ENCODE measurements at places on chromosomes 16 and 17.

DNA sequence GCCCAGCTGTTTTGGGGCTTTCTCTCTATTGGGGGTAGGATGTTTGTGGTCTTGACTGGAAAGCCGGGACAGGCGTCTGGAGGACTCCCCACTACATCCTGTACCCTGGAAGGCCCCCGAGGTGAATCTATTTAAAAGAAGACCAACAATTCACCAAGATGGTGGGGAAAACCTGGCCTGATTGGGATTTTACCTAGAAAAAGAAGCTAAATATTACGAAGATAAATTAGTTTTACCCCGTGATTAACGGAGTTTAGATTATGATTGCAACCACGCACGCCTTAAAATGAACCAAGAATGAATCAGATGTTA lies 779 bp upstream of the CCDC102A start:
- DNase-seq, result peak; percentile 65

- no peak for DNase-seq
Measured at GRCh38 chr16:48811478-48811877, 201.5 kb upstream of the N4BP1 start.

DNA sequence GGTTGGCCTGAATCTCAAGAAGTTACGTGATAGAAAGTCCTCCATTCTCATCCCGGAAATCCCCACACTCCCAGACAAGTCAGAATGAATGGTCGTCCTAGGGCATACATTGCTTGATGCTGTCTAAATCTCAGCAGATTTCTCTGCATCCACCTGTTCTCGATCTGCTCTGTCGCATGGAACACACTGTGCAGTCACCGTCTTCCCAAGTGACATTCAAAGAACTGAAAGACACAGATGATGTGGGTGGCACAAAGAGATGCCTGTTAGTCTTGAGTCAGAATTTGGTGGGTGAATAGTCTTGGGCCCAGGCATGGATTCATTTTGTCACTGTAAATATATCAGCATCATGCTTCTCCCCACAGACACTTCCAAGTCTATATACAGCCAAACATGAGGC lies 518 bp upstream of the KRTAP9-3 start:
- DNase-seq, result no peak

DNA sequence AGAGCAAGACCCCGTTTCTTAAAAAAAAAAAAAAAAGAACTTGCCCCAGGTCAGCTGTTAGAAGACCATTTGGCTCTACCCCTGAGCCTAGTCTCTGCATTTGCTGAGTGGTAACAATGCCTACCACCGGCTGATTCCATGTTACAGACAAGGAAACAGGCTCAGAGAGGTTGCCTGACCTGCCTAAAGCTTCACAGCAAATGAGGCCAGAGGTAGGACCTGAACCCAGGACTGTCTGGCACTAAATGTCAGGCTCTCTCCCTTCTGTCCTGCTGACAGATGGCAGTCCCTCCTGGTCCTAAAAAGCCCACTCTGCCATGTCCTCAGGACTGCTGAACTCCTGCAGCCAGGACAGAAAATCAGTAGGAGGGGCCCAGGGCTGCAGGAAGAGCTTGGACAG lies 5.8 kb downstream of the STX1B start:
- DNase-seq, result no peak

DNA sequence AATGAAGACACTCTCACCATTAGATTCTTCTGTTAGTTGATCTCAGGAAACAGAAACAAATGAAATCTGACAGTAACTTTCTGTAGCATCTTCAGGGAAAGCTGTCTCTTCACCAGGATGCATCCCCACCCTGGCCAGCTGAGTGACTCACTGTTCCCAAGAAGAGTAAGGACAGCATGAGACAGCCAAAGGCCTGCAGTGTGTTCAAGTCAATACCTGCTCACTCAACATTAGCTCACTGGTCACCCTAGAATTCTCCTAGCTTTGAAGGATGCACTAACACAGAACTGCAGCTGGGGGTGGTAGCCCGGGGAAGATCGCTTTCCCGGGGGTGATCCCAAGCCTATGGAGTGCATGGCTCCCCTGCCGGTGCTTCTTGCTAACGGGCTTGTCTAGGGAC lies 28.2 kb upstream of the CLEC18B start:
- DNase-seq, result peak; percentile 79

GRCh38 chr16:19842426-19843157 lies 42.1 kb downstream of the GPRC5B start:
- DNase-seq, result no peak

DNA sequence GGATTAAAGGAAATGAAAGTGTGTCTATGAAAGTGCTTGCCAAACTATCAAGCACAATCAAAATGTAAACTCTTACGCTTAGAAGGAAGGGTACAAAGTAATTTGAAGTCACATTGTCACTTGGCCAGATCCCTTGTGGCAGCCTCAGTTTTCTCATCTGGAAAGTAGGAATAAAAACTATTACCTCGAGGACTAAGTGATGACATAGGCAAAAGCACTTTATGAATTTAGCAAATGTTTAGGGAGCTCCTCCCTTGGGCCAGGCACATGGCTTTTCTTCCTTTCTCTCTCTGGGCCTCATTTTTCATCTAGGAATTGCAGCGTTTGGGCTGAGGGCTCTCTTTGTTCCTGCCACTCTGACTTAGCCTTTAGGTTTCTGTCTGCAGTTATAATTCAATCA lies 28.5 kb downstream of the DYNLL2 start:
- DNase-seq, result no peak

GRCh38 chr16:79426663-79427062 lies 173.9 kb downstream of the MAF start:
- DNase-seq, result no peak

GRCh38 chr16:47278306-47278970 lies 134.7 kb upstream of the NETO2 start:
- DNase-seq, result no peak

DNA sequence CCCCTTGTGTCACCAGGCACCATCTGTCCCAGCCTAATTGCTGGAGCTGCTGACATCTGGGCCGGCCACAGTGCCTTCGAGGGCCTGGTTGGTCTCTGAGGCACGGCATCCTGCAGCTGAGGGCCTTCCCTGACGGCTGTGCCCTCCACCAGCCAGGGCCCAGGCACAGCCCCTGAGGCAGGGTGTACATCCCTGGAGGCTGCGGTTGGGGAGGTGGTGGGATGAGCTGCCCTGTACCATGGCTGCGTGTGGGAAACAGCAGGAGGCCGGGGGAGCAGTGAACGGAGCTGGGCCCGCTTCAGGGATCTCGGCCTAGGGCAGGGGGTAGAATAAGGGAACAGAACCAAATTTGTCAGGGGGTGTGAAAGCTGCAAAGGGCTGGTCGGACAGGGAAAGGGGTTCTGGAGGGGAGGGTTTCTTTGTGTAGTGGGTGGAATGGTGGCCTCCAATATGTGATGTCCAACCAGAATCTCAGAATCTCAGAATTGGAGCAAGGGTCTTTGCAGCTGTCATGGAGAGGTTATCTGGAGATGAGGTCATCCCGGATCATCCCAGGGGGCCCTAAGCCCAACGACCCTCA lies 10.0 kb upstream of the SLC38A10 start:
- DNase-seq, result no peak

DNA sequence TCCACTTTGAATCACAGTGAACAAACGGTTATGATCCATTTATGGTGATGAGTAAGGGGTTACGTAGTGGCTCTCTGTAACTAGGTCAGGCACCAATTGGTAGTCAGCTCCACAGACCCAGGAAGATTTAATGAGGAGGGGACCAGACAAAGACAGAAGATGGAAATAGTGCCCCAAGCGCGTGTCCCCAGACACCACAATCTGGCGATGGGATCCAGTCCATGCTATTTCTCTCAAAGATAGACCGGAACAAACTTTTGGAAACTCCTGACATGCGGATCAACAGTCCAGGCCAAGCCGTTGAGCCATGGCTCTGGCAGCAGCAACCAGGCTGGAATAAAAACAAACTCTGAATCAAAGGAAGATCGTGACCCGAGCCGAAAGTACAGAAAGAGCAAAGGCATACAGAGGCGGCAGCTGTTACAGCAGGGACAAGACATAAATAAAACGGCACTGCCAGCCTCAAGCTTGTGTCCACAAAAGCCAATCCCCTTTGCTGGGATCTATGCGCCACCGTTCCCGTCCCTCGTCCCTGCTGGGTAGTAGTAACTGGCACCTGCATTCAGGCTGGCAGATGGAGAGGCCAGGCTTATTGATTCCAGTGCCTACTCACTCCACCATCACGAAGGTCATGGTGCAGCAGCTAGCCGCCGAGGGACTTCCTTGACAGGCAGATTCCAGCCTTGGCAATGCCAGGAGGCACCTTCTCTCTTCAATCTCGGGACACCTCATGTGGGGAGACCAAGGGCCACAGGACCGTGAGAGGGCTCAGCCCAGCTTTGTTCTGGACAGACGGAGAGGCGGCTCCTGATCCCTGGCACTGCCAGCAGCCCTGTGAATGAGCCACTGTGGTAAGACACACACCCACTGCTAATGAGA lies 50.2 kb downstream of the CDH11 start:
- peak; percentile 38 for DNase-seq

GRCh38 chr16:84503751-84504395 lies 586 bp downstream of the MEAK7 start:
- peak; percentile 52 for DNase-seq

DNA sequence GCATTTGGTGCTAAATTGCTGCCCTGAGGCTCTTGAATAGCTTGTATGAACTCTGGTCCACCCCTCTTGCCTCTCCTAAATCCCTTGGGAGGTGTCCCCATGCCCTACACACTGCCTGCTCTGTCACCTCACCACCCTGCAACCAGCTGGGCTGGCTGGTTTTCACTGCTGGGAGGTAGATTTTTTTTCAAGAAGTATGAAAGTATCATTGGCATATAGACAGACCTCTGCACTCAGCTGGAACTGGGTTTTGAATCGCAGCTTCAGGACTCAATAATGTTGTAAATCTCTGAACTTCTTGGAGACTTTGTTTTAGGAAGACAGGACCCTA lies 184.9 kb downstream of the MSI2 start:
- no peak for DNase-seq

- peak; percentile 79 for DNase-seq
Measured at GRCh38 chr17:43760254-43760852, 1.8 kb upstream of the SOST start.

DNA sequence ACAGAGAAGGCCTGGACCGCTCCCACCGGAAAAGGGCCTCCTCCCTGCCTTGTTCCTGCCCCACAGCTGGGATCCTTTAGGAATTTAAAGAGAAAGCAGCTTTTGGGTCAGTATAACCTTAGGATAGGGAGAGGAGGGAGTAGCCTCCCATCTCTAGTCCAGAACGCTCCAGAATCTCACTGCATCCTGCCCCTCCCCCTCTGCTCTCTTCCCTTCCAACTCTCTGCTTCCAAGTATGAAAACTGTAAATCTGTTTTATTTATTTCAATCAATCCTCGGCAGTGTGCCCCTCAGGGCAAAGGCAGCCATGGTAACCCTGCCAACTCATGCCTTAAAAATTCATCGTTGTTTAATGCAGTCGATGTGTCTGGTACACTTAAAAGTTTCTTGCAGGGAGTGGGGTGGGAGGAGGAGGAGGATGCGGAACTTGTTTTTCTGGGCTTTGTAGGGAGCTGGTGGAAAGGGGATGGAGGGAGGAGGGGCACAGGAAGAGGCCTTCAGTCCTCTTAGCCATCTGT lies 21.2 kb upstream of the MTSS2 start:
- peak; percentile 93 for DNase-seq

DNA sequence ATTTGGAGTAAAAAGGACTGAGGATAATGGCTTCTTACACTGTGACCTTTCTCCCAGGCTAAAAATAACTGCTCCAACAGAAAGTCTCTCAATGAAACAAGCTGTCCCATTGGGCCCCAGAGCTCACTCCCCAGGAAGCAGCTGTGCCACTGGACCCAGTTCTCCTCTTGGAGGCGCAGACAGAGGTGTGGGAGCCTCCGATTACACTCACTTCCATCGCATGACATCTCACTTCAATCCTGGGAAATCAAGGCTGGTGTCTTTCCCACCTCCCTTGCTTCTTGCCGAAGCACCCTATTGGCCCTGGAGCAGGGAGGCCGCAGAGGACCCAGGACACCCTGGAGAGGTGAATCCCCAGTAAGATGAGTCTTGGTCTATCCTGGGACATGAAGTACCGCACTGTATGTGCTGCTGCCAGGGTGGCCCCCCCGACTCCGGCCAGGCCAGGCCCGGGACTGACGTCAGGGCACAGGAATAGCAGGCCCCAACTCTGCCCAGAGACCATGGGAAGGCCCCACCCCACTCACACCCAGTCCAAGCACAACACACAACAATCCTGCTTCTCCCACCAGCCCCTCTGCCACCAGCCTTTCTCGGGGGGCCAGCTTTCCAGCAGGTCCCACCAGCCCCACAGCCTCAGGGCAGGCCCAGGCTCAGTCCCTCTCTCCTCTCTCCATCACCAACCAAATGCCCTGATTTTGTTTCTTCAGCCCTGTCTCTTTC lies 29.5 kb downstream of the SRL start:
- no peak for DNase-seq

- DNase-seq, result no peak
Measured at GRCh38 chr16:67843343-67843765, 1.2 kb downstream of the THAP11 start.

GRCh38 chr17:61928101-61928436 lies 287 bp upstream of the INTS2 start:
- no peak for DNase-seq

DNA sequence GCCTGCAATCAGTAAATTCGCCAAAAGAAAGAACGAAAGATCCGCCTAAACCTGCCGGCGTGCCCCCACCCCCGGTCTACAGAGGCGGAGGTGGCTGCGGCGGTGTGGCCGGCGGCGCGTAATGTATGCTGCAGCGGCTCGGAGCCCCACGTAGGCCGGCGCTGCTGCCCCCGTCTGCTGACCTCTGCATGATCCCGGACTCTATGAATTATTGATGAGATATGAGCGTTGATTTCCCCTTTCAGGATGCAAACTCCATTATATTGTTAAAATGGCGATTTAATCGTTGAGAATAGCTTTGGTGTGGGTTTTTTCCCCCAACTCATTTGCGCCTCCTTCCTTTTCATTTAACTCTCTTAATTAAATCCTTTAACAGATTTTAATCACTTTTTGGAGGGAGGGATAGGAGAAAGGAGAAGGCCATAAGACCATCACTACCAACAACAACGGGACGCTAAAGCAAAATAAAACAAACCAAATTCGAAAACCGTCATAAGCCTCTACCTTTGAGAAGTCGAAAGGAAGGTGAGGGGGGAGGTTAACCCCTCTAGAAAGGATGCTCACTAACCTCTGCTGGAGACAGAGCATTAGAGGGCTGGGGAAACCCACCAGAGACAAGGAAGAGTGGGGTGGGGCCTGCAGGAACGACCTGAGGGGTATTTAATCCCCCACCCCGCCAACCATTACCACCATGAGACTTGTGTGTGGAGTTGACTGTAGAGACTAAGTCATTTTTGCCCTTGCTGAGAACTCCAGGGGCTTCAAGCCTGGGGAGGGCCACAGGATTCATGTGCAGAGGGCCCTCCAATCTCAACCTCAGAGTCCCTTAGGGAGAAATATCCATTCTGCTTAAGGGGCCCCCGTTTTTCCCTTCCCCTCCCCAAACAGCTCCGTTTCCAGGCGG lies 3.4 kb downstream of the HOXB3 start:
- no peak for DNase-seq

DNA sequence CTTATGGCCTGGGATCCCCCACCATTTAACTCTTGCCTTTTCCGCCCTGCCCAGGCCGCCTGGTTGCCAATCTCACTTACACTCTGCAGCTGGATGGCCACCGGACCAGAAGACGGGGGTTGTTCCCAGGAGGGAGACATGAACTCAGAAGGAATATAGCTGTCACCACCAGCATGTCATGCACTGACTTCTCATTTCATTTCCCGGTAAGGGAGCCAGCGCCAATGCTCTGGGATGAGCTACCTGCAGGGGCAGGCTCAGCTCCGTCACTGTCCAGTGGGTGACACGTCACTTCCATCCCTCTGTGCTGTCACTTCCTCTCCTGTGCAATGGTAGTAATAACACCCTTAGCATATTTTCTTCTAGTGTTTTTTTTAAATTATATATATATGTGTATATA lies 26.7 kb downstream of the ITGAL start:
- no peak for DNase-seq

GRCh38 chr17:60390186-60390585 lies 1.7 kb downstream of the USP32 start:
- peak; percentile 51 for DNase-seq

All from RPMI7951 (cell line).